ENCODE measurements at places on chromosomes 4 and X.

- no peak for DNase-seq
These were observed 84.2 kb downstream of the CAMK2D start for GRCh38 chr4:113677325-113677724.

DNA sequence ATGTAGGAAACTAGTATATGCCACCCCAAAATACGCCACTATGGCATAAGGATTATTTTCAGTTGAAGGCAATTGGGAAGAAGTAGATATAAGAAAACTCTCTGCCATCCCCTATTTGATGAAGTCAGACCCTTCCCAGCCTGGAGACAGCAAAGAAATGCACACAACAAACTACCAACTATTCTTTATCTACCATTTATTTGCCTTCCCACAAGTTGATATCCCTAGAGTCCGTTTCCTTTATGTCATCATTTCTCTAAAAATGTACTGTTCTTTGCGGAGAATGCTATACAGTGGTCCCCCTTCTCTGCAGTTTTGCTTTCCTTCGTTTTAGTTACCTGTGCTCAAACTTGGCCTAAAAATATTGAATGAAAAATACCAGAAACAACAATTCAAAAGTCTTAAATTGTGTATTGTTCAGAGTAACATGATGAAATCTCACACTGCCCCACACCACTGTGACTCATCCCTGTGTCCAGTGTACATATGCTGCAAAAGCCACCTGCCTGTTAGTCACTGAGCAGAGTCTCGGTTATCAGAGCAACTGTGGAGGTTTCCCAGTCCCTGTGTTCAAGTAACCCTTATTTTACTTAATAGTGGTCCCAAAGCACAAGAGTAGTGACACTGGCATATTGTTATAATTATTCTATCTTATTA is 152.3 kb downstream of the WDFY3 start:
- DNase-seq = no peak

GRCh38 chrX:94743478-94743877 is 1069.5 kb downstream of the FAM133A start:
- no peak for DNase-seq

DNA sequence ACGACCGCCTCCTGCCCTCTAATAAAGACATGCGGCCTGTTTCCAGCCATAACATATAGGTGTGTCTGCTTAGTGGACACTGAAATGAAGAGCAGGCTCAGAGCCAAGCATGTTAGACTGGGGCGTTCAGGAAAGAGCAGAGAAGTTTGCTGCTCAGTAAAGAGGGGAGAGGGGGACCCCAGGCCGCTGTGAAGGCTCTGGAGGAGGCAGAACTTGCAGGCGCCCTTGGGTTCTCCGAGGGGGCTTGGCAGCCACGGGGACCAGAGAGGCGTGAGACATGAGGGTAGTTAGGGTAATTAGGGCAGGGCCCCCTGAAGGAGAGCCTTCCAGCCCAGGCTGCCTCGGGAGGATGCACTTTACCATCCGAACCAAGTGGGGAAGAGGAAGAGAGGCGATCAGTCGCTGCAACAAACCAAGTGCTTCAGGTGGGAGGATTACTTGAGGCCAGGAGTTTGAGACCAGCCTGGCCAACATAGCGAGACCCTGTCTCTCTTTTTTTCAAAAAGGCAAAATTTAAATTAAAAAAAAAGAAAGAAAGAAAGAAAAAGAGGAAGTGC is 46.6 kb upstream of the CDKN2AIP start:
- DNase-seq = no peak

DNA sequence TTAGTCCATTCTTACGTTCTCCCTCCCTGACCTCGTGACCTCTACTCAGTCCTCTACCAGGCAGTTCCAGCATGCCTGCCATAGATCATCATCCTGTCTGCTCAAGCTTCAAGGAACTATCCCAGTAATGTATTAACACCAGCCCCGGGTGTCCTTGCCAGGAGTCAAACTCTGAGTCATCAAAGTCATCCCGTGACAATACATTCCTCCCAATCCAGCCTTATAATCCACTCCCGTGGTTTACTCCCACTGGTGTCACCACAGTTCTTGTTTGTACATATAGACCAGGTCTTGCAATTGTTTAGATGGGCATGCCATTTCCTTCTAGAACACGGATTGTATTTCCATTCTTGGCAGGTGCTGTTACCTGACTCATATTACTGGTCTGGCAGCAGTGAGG is 68.7 kb upstream of the TAB3 start:
- no peak for DNase-seq

DNA sequence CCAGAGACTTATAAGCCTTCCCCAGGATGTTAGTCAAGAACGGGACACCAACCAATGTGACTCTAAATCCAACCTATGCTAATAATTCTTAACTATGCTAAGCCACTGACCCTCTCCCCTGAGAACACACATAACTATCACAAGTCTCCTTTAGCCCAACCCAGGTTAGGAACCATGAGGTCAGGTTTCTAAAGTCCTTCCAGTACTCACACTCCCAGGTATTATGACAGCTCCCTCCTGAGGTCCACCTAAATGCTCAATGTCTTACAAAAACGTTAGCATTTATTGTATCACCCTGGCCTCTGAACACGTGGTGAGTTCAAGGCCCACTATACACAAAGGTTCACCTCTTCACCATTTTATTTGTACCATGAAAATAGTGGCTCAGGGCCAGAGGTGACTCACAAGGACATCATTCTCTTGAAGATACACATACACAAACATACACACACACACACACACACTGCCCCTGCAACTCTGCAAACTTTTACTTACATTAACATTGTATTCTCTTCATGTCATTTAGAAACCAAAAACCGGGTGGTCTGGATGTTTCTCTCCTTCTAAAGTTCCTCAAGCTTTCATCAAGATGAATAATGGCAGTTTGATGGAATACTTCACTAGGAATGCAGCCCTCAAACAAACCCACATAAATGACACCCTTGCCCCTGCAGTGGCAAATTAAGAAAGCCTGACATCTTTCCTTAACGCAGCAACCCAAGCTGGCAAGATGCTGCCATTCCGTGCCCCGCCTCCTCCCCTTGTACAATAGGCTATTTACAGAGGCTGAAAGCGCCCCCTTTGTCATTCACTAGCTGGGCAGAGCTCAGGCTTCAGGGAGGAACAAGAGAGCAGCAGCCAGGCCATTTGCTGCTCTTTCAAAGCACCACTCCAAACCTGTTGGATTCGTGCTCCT is 17.7 kb downstream of the ACSL1 start:
- no peak for DNase-seq

- DNase-seq = no peak
These were observed 20.6 kb downstream of the ZDHHC9 start for GRCh38 chrX:129823115-129823514.

DNA sequence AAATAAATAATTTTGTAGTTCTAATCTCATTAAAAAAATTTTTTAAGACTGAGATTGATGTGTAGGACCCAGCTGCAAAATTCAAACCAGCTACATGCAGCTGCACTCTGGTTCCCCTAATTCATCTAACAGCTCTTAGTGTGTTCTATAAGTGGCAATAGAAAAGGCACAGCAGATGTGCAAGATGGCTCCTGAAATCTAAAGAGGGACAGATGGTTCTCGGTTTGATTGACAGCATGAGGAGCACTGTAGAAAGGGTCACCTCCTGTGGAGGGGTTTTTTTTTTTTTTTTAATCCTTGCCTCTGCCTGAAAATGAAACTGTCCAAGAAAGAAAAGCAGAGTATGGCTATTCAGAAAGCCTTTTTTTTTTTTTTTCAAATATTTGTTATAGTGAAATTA is 16.9 kb upstream of the OCIAD1 start:
- DNase-seq = no peak

- no peak for DNase-seq
These were observed 179.0 kb downstream of the NHS start for GRCh38 chrX:17553961-17554482.

DNA sequence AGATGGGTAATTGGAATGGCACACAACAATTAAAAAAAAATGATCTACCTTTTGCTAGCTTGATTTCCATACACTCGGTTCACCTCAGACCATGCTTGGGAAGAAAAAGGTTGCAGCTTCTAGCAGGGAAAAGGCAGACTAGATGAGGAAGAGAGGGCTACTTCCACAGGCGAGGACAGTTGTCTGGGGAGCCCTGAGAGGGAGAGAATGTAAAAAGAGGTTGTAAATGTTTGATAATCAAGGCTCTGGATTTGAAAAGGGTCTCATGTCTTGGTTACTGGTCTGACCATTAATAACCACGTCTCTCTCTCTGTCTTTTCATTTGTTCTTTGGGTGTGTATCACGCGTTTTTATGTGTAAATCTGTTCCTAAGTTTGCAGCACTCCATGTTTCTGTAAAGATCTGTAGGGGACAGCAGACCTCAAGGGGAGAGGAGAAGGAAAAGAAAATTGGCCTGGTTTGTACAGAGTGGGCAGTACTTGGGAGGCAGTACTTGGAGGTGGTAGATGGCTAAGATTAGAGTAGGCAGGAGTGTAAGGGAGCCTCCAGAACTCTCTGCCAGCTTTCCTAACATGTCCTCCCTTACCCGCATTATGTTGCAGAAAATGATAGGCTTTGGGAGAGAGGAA is 750 bp downstream of the ARMCX5 start:
- DNase-seq = no peak

DNA sequence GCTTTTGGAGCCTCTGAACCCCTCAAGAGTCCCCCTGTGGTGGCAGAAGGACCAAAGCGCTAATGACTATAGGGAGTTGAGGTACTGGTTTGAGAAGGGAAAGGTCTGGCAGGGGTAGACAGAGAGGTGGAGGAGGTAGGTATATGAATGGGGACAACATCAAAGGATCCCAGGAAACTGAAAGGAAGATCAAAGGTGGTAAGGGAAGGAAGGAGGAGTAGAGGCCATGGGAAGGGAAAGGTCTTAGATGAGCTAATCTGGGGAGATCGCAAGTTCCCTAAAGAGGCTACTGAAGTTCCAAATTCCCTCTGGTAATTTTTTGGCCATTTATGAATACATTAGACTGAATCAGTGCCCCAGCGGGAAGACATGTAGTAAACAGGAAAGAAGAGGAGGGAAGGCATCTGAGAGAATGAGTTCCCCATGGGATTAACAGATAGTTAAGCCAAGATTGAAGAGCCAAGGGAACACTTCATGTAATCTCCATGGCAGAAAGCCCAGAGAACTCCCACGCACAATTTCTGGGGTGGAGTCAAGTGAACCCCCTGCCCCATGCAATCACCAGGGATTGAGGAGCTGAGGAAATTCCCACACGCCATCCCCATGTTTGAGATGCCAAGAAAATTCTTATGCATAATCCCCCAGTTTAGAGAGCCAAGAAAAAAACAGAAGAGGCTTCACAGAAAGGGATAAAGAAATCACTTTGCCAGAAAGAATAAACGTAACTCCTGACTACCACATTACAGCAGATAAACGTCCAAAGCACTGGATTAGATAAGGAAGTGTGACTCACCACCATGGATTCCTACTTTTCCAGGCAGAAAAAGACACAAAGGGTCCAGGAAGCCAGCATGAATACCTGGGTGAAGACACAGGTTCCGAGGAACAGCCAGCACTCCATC is 25.8 kb downstream of the ZNF630 start:
- no peak for DNase-seq

DNA sequence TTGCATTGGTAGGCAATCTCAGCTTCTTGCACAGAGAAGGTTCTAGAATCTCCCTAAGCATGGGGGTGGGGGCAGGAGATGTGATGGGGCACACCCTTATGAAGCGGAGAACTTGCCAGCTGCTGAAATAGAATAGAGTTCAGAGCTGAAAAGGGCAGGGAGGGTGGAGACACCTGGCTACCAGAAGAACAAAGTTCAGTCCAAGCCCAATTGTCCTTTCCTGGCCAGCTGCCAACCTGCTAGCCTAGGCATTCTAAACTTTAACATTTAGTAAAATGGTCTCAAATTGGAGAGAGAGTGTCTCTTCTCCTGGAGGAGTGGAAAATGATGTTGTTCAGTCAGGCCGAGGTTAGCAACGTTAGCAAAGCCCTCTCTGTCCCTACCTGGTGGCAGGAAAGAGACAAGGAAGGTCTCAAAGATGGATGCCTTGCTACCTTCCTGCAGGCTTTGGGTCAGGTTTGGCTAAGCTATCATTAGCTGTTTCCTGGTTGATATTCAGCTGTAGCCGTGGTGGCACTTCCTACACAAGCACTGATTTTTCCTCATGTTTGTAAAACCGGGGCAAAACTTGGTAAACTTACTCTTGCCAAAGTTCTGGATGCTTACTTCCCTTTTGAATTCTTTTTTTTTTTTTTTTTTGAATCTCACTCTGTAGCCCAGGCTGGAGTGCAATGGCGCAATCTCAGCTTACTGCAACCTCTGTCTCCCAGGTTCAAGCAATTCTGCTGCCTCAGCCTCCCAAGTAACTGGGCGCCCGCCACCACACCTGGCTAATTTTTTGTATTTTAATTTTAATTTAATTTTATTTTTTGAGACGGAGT is 34.7 kb upstream of the NYX start:
- DNase-seq = no peak

GRCh38 chr4:40225497-40225896 is 28.7 kb downstream of the RHOH start:
- no peak for DNase-seq

- no peak for DNase-seq
These were observed 106.6 kb downstream of the SH3RF1 start for GRCh38 chr4:169163947-169164668.

GRCh38 chrX:106170318-106170717 is 2.2 kb downstream of the PWWP3B start:
- DNase-seq = no peak

GRCh38 chrX:13123857-13124345 is 79.5 kb upstream of the FAM9C start:
- DNase-seq = no peak

DNA sequence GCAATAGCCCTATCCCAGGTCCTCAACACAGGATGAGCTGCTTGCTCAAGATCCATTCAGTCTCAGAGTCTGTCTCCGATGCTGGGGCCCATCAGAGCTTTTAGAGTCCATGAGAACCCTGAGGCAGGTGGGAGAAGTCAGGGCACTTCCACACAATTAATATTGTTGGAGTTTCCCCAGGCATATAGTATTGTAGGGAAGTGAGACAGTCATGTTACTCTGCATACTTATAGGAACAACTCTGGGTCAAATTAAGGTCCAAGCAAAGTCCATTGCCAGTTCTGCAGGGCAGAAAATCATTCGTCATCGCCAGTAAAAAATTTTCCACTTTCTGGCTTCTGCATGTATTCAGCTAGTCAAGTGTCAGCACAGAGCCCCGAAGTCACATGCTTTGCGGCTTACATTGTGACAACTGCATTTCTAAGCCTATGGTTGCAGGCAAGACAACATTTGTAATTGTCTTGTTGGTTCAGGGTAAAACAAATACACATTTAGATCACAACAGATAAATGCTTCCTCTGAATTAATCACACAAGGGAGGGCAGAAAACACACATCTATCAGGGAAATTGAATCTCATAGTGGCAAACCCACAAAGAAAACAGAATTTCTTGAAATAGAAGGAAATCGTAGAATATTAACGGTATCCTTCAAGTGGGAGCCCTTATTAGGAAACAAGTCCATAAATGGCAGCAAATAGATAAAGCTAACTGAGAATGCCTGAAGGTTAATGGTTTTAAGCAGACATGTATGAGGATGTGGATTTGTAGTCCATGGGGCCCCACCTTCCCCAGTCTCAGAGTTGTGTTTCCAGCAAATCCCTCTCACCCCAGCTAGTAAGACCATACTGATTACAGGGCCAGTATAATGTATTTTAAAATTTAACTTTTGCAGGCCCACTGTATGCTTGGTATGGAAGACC is 412.1 kb upstream of the RASGEF1B start:
- DNase-seq = no peak

- DNase-seq = no peak
These were observed 25.3 kb downstream of the HS6ST2 start for GRCh38 chrX:132933170-132933569.

- DNase-seq = no peak
These were observed 526.3 kb upstream of the FAM241A start for GRCh38 chr4:111618908-111619307.

Measured in cerebellar nuclear complex (tissue), 1 donor.